ENCODE measurements at places on chromosomes 5 and 9.
A peak's percentile ranks its signal among the peaks of the same experiment; 100 is the strongest.

DNA sequence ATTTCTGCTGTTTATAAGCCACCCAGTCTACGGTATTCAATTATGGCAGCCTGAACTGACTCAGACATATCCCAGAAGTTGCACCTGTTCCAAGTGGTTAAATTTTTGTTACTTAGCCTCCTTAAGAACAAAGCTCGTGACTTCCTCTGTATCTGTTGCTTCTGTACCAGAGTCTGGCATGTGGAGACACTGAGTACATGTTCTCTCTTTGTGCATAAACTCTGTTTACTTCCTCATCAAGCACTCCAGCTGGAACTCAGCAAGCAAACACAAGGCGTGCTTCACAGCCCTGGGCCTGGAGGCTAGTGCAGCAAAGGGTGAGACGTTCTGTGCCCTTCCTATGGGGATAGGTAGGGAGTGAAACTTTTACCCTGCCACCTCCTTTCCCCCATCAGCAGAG is 19.0 kb downstream of the C9orf152 start:
- no peak for DNase-seq

- DNase-seq, result no peak
These were observed 18.6 kb downstream of the C9orf57 start for GRCh38 chr9:72041775-72042194.

- no peak for DNase-seq
These were observed 144.0 kb upstream of the HAPLN1 start for GRCh38 chr5:83864652-83865051.

DNA sequence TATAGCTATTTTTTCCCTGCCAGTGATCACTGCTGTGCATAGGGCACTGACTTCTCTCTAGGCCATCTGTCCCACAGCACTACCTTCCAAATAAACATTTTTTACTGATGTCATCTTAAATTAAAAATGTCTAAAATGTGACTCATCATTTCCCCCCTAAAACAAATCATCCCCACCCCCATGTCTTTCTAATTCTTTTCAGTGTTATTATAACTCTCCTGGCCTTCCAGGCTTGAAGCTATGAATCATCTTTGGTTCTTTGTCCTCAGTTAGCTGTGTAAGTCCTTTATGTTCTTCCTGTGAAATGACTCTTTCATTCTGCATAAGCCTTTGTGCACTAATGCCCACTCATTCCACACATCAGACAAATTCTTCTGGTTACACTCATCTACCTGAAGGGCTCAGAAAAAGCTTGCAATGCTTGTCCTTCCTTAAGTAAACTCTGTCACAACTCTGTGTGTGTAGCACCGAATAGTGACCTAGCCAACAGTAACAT is 78.1 kb downstream of the CFAP95 start:
- no peak for DNase-seq

DNA sequence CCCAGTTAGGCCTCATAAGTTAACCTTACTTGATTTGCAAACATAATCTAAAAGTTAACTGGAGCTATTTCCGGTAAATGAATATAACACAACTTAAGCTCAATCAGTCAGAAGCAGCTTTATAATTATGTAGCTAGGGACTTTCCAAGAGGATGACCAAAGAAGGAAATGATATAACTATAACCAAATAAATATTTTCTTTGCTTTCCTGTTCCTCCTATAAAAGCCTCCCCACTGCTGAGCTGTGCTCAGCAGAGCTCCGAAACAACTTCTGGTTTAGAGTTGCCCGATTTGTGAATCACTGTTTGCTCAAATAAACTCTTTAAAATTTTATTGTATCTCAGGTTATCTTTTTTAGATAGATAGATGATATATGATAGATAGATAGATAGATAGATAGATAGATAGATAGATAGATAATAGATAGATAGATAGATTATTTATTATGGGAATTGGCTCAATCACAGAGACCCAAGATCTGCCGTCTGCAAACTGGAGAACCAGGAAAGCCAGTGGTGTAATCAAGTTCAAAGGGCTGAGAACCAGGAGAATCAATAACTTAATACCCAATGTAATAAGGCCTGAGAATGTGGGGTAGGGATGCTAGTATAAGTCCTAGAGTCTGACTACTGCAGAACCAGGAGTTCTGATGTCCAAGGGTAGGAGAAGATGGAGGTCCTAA is 19.3 kb upstream of the TMEM161B start:
- DNase-seq, result no peak

GRCh38 chr9:14209399-14210345 is 104.3 kb downstream of the NFIB start:
- DNase-seq, result no peak

GRCh38 chr9:122252796-122253195 is 11.8 kb downstream of the RBM18 start:
- no peak for DNase-seq

DNA sequence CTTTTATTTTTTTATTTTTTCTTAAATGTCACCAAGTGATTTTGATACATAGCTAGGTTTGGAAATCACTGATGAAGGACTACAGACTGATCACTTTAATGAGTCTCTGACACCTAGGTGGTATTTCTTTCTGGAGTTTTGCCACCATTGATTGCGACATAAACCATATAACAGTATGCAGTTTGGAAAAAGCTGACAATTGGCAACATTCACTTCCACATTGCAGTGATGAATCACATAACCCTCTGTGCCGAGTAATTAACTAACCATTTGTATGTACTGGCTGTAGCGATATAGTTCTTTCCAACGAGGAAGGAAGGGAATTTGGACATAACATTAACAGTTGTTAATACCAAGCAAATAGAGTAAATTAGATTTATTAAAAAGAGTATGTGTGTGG is 222.9 kb upstream of the EFNA5 start:
- no peak for DNase-seq

- no peak for DNase-seq
These were observed 49.5 kb upstream of the MCCC2 start for GRCh38 chr5:71537687-71538086.

- DNase-seq, result no peak
These were observed 26.6 kb downstream of the FAM163B start for GRCh38 chr9:133582501-133583045.

GRCh38 chr9:126341426-126341825 is 14.8 kb downstream of the MVB12B start:
- DNase-seq, result no peak

- DNase-seq, result no peak
These were observed 275.0 kb downstream of the PLK2 start for GRCh38 chr5:58184910-58185309.

DNA sequence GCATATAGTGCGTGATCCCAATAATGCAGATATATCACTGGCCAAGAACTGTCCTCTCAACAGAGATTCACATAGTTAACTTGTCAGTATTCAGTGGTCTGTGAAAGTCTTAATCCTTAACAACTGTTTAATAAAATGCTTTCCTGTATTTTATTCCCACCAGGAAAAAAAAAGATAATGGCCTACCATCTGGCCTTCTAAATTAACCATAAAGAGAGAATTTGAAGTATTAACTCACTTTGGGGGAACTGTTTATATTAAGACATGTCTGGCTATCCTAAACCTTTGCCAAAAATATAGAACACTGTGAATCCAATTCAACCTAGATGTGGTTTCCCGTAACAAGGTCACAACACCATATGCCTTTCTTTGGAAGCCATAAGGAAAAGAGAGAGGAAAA is 818 bp upstream of the FREM1 start:
- DNase-seq, result no peak

DNA sequence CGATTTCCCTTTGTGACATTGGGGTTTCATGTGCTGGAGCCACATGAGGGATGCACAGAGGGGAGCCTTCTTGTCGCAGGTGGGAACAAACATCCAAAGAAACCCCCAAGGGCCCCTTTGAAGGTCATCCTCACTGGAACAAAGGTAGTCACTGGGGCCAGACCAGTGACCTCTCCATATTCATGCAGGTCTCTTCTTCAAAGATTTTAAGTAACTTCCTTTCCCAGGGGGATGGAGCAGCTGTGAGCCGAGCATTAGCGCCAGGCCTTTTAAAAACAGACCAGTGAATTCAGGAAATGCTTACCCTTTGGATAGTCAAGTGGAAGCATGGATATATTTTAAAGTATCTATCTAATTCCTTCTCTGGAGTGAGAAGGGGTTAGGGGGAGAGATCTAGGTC is 33.0 kb downstream of the DAPK1 start:
- no peak for DNase-seq

DNA sequence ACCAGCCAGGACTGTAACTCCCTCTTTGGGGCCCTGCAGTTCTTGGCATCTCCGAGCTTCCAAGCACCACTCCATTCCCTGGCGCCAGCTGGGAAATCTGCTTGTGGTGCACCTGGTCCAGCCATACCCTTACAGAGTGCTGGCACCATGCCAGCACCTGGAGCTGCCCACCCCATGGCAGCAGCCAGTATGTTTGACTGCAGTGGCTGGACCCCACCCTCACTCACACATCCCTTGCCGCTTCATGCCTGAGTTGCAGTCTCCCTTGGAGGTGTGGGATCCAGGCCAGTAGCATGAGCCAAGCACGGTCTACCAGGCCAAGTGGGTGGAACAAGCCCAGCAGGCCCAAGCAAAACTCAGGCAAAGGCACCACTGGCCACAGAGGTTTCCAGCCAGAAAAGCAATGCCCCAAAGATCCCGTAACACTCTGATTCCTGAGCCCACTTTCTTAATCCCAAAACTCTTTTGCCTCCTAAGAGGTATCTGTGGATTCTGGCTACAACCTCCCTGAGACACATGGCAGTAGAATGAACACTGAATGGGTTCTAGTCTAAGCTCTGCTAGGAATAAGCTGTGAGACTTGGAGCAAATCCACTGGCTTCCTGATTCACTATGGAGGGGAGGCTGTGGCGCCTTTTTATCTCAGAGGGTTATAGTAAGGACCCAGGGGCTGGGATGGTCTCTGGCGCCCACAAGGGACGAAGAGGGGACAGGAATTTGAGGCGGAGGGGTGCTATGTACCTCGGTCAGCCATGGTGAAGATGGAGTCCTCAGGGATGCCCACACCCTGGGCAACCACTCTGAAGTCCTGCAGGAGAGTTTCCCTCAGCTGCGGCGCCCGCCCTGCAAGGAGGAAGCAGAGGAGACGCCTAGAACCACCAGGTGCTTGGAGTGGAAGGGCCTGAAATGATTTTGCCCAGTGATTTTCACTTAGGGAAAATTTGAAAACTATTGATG is 5.6 kb downstream of the AMBP start:
- no peak for DNase-seq

DNA sequence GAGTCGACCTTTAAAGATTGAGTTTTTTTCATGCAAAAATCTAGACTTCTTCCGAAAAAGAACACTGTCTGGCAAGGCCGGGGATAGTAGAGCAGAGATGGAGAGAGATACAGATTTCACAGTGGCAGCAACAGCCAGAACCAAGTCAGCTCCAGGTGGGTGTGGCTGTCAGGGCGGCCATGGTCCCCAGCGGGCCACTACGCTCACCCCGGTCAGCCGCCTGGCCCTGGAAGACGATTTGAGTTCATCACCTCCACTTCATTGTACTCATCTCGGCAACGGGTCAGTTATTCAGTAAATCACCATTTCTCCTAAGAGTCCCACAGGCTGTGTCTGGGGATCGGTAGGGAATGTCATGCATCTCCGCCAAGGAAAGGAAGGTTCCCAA is 53.0 kb downstream of the ZNF354C start:
- no peak for DNase-seq

DNA sequence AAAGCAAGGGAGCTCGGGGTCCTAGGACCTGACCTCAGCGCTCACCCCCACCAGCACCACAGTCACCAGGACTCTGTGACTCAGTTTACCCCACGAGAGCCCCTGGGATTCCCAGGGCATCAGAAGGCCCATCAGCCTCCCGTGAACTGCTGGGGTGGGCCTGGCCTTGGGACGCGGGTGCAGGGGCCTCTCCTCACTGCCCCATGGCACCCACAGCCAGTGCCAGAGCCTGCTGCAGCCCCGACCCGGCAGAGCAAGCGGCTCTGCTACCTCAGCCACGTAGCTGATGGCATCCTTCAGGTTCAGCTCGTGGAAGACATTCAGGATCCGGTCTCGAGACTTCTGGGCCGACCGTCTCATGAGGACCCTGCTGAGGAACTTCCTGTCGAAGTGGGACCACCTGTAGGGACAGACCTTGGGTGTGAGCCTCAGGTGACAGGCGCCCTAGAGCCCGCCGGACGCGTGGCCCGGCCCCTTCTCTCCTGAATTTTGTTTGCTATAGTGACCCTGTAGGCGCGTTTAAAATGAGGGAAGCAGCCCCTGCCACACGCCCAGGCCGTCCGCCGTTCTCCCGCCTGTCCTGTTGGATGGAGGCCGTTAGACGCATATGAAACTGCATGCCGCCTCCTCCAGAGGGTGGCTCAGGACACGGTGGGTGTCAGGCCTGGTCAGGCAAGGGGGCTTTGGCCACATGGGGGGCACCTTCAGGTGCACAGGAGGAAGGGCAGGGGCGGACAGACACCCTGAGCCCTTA is 36.8 kb downstream of the EXOC3 start:
- DNase-seq, result no peak

DNA sequence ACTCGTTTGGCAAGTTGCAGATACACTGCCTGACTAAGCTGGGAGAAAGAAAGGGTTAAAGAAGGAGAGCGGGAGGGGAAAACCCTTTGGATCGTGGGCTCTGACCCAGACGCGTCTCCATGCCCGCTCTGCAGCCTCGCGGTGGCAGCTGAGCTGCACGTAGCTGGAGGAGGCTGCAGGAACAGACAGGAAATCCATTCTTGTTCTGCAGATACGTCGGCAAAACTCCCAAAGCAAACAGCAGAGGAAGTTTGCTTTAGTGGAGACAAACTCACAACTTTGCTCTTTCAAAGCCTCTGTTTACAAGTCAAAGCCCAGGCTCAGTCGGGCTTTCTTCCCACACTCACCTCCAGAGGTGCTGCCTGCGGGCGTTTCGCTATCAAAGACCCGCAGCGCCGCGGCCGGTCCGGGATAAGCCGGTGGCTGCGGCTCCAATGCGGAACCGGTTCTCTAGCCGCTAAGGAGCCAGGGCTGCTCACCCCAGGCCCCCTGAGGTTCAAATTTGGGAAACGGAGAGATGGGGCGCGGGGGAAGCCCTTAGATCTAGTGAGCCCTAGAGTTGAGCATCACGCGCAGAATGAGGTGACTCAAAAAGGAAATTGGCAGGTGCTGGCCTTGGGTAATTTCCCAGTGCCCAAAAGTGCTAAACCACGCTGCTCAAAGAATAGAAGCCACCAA is 60.7 kb downstream of the MAT2B start:
- peak; percentile 11 for DNase-seq

DNA sequence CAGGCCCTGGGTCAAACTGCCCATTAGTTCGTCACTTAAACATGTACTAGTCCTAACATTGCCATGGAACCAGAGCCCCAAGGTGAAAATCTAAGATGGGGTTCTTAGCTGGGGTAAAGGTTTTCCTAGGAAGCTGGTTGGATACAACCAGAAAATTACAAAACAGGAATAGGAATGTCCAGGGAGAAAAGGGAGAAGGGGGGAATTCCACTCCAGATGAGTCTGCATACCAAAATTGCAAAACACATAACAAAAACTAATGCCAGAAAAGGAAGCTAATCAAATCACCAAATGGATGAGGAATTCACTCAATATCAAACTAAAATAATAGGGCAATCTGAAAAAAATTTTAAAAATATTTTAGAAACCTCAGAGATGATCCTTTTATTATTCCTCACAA is 396.2 kb downstream of the EFNA5 start:
- no peak for DNase-seq

- DNase-seq, result no peak
These were observed 939.4 kb upstream of the DMAC1 start for GRCh38 chr9:8738945-8739344.

GRCh38 chr5:179836225-179837019 is 15.7 kb downstream of the SQSTM1 start:
- DNase-seq, result peak; percentile 36
